ENCODE measurements at places on chromosomes 12 and 14.

- no peak for DNase-seq
These were observed 31.1 kb downstream of the NRDE2 start for GRCh38 chr14:90300611-90301047.

DNA sequence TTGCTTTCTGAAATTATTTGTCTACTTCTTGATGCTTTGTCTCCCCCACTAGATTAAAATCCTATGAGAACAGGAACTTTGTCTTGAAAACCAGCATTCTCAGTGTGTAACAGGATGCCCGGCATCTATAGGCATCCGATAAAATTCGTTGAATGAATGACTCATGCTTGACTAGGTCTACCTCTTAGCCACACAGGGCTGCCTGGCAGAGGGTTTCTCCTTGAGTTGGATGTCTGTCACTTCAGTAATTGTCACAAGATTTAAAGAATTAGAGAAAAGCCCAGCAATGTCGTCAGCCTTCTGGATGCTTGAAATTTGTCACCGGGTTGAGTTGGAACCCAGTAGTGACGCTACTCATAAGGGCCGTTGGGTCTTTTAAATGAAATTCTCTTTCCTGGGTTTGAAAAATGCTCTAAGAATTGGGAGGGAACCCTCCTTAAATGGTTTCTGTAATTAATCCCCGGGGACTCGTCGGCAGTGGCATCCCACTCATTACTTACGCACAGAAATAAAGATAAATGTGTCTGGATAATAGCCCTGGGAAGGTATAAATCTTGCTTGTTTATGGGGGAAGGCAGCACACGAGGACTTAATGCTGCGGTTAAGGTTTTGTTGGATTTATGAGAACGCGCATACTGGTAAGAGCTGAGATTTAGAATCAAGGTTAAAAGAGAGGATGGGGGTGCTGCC lies 194.1 kb downstream of the AACS start:
- no peak for DNase-seq

DNA sequence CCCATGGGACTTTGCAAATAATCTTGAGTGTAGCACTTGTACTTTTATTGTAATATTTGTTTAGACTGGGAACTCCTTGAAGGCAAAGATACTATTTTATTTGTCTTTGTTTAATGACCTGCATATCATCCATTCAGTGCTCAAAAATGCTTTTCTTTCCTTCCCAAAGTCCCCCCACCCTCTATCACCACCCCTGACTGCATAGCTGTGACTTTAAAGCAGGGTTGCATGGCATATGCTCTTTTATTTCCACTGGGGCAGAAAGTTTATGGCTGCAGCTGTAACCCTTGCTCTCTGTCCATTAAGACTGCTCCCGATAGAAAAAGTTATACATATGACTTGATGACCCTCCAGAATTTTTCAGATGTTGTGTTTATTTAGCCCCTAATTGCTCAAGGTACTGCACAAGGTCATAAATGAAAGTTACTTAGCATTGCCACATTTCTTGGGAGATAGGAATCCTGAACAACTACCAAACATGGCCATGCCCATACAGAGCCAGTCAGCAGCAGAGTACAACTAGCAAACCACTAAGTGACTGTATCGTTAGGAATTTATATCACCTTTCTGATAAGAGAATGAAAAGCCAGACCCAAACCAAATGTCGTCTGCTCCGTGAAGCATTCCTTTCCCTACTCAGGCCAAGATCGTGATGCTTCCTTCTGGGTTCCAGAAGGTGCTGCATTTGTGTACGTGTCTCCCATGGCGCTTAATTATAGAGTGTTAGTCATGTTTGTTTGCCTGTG lies 114.3 kb downstream of the DIP2B start:
- no peak for DNase-seq

- no peak for DNase-seq
These were observed 119.5 kb downstream of the PAH start for GRCh38 chr12:102797528-102797927.

- DNase-seq: no peak
These were observed 193.0 kb upstream of the TMEM132C start for GRCh38 chr12:128073937-128074336.

DNA sequence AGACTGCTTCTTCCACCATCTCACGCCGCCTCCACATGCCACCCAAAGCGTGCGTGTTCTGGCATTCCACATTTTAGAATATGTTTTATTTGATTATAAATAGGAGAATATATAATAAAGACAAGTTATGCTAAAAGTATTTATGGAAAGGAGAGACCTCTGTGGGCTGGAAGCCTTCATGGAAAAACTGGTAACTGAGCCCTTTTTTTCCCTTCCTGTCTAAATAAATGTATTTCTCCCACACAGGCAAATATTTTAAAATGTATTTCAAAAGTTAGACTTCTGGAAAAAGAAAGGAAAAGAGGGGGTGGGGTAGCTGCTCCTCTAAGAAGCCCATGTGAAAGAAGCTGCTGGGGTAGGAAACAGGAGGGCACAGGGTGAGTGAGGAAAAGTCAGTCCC lies 16.1 kb upstream of the NR4A1 start:
- no peak for DNase-seq

- no peak for DNase-seq
These were observed 197.2 kb upstream of the NUDT4 start for GRCh38 chr12:93180566-93180965.

DNA sequence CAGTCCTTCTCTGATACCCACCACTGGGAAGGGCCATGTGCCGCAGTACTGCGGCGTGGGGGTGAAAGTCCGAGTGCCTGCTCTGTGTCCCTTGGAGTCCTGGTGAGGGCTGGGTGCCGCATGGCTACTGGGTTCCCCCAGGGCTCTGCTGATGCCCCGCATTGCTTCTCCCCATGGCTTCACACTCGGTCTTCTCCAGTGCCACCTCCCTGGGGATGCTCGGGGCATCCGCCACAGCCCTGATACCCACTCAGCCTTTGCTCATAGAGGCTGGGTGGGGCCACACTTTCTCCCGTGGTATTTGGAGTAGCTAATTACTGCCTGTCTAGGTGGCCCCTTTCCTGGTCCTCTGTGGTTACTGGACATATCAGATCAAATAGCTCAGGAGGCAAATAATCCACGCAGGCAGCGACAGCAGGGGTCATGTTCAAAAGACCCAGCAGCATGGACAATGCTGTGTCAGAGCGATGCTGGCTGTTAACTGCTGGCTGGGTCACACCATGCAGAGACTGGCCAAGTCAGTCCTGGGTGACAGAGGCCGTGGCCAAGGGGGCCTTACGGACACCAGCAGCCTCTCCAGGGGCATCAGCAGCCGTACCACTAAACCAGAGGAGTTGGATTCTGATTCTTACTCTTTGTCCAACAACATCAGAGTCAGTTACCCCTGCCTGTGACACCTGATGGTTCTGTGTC lies 106.5 kb downstream of the ADGRD1 start:
- no peak for DNase-seq

GRCh38 chr12:66085213-66085612 lies 45.3 kb downstream of the LLPH start:
- no peak for DNase-seq

GRCh38 chr14:36091096-36091495 lies 85.4 kb downstream of the PTCSC3 start:
- DNase-seq: peak; percentile 12

DNA sequence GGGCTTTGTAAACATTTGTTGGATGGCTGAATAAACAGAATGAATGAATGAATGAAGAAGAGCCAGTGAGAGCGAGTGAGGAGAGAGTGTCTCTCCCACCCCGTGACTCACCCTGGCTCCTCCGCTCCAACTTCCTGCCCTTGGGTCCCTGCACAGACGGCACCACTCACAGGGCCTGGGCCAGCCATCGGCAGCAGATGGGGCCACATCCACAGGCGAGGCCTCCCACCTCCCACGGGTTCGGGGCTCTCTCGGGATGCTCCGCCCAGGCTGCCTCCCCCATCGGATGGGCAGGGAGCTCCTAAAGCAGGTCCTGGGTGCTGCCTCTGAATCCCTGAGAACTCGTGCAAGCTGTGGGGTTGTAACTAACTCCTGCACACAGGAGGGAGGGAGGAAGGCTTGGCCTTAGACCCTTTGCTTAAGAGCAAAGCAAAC lies 41.3 kb downstream of the CCNK start:
- peak; percentile 22 for DNase-seq

DNA sequence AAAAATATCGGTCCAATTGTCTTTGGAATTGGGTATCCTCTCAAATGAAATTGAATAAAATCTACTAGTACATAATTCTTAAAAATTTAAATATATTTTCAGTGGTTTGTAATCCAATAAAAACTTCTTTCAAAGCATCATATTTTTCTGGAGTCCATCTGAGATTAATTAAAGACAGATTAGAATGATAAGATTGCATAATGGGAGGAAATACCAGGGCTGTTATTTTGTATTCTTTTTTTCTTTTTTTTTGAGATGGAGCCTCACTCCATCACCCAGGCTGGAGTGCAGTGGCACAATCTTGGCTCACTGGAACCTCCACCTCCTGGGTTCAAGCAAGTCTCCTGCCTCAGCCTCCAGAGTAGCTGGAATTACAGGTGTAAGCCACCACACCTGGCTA lies 103.8 kb downstream of the TMTC3 start:
- no peak for DNase-seq

DNA sequence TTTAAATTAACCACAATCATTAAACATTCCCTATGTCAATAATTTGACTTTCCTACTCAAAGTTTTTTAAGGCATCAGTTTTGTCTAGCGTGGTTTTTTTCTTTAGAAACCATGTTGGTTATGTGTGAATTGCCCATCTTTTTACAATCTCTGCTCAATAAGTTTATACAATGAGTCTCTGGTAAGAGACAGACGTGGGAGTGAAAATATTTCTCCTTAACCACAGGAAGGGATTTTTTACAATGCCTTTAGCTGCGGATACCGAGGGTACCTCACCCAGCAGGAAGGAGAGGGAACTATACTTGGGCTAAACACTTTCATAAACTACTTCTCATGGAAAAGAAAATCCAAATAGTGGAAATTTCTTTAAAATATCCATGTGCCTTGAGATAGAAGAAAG lies 191.4 kb upstream of the BCL2L14 start:
- peak; percentile 14 for DNase-seq

DNA sequence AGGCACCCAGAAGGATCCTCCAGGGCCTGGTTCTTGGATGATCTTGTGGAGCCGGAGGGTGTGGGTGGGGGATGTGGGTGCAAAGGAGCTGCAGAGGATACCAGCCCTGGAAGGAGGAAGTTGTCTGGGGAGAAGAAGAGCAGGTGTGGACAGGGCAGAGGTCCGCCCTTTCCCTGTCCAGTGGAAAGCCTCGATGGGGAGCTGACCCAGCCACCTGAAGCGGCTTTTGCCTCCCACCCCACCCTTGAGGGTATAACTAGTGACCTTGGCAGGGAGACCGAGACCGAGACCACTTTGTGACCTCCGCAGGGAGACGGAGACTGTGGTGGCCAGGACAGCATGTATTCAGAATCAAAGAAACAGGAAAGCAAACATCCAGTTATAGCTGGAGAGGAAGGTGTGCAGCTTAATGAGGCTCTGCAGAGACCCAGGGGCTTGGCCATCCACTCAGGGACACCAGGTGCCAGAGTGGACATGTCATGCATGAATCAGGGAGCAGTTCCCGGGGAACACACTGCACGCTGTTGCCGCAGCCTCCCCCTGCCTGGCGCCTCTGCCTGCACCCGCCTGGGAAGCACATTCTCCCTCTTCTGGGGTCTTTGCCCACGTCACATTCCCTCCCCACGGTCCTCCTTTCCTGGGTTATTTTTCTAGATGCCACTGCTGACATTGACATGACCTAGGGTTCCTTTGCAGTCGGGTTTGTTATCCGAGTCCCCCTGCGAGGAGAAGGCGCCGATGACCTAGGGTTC lies 87.7 kb downstream of the ADGRD1 start:
- DNase-seq: no peak

DNA sequence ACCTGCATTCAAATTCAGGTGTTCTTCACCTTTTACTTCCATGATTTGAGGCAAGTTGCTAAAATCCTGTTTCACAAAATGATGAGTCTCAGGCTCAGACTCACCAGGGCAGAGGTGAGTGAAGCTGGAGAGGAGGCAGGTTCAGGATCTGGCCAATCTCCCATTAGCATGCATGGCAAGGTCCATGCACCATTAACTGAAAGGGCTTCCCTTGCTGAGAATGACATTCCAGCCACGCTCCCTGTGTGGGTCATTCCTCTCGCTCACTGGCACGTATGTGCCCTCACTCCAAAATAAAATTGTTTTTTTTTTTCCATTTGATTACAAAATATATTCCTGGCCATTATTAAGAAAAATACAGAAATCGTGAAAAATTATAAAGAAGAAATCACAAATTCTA lies 257.6 kb downstream of the C12orf75 start:
- no peak for DNase-seq
